ENCODE measurements at places on chromosomes 6 and 20.

DNA sequence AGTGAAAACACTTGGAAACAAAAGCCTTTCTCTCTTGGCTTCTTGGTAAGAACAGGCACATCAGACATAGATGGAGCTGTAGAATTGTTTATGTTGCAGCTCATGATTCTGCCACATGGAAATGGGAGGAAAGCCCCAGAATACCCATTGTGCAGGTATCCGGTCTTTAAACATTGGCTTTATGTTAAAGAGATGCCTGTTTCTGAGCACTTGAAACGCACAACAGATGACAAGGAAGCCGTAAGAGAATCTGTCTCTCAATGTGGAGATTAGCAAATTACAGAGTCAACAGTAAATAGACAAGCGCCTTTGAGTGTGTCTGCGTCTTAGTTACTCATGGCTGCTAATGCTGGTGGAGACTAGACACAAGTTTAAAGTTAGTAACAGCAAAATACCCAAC is 10.5 kb downstream of the TNFAIP3 start:
- DNase-seq = no peak

- DNase-seq = no peak
Observed at GRCh38 chr6:112289038-112289566, 34.7 kb upstream of the LAMA4 start.

DNA sequence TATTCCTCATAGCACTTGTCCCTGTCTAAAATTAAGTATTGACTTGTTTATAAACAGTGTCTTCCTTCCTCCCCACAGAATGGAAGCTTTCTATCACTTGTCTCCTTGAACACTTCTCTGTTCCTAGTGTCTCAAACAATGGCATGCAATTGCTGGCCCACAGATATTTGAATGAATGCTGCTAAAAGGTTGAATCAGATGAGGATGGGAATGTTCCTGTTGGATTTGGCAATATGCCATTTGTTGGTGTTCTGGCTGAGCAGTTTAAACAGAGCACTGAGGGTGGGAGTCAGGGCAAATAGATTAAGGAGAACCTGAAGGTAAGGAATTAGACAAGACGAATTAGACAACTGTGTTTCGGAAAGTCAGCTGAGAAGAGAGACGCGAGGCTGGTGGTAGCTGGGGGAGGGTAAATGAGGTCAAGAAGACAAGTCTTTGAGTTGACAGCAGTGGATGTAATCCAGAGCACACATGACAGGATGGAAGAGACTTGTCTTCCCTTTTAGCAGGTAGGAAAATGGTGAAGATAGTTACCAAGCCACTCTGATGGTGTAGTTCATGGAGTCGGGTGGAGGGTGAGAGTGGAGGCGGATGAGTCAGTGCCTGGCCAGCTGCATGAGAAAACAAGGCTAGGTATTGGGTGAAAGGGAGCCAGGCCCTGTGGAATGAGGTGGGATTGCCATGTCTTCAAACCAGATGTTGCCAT is 58.3 kb upstream of the GNRH2 start:
- DNase-seq = no peak

GRCh38 chr6:158041370-158041769 is 59.7 kb downstream of the SYNJ2 start:
- DNase-seq = no peak

GRCh38 chr20:31870726-31871617 is 538 bp downstream of the TTLL9 start:
- no peak for DNase-seq

DNA sequence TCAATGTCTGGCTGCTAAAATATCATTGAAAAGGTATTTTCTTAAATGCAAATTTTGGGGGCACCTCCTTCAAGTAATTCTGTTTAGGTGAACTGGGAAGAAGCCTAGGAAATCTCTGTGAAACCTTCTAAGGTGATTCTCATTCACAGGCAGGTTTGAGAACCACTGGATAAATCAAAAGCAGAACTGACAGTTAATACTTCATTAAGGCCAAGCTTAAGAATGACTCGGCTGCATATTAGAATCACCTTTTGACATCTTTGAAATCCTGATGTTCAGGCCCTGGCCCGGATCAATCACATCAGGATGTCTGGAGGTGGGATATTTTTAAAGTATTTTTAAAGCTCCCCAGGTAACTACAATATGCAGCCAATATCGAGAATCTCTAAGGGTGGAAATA is 50.6 kb downstream of the FKBP1C start:
- DNase-seq = no peak

DNA sequence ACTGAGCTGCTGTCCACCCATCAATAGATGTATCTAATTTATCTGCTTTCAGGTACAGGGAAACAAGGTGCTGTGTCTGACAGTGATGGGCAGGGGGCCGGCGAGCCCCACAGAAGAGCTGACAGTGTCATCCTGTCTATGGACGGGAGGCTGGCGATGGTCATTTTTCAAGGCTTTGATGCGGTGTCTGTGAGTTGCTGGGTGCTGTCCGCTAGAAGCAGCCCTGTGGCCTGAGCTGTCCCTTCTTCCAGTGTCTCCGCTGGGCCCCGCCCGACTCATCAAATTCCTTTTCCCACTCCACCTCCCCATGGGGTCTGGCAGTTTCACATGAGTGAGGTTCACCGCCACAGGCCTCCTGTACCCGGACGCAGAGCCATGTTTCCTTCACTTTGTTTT is 161.4 kb upstream of the PMEPA1 start:
- no peak for DNase-seq

- no peak for DNase-seq
Observed at GRCh38 chr6:42368181-42368580, 83.5 kb downstream of the TRERF1 start.

DNA sequence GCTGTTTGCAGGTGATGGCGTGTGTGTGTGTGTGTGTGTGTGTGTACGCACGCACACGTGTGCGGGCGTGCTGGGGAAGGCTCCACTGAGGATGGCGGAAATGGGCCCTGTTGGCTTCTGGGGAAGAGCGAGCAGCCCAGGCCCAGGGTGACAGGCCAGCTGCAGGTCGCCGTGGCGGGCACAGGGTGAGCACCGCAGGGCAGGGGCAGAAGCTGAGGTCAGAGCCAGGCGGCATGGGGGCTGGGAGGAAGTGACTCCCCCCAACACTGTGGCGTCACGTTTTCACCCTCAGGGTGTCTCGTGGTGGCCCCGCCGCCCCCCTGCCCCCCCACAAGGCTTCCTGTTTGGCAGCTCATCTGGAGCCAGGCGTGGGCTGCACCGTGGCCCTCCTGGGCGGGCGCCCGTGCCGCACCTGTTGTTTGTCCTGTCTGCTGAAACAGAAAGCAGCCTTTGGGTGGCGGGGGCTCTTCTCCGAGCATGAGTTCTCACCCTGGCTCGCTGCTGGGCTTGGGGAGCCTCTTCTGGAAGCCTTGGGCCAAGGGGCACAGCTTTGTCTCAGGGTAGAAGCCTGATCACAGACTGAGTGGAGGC is 7.1 kb downstream of the RBM38 start:
- peak; percentile 81 for DNase-seq

DNA sequence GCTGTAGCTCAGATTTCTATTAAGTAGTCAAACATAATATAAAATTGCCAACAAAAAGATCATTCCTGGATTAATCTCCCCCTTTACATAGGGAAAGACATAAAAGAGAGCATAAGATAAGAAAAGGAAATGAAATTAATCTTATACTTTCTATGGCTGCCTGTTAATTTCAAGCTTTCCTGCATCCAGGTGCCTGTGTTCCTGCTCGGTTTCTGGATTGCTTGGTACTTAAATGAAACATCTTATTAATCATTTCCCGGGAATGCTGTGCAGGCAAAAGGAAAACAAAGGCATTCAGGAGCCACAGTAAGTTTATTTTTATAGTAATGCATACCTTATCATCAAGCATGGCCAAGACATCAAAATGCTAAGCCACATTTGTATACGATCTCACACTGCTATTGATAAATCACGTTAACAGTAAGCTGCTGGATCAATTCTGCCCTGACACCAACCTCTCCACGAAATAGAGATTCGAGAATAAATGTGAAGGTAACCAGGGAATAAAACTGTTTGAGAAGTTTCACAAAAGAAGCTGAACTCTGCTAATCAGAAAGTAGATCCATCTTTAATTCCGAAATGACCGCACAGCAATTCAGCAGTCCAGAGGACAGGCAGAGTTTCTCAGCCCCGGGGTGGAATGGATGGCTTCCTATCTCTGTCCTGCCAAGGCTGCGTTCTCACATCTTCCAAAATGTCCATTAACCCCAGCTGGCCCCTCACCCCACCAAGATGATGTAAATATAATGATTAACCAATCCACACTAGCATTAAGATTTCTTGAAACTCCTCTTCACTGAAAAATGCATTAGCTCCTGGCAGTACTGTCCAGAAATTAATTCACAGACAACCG is 32.6 kb upstream of the APCDD1L start:
- DNase-seq = no peak

- DNase-seq = no peak
Observed at GRCh38 chr6:6221787-6222535, 98.5 kb downstream of the F13A1 start.

DNA sequence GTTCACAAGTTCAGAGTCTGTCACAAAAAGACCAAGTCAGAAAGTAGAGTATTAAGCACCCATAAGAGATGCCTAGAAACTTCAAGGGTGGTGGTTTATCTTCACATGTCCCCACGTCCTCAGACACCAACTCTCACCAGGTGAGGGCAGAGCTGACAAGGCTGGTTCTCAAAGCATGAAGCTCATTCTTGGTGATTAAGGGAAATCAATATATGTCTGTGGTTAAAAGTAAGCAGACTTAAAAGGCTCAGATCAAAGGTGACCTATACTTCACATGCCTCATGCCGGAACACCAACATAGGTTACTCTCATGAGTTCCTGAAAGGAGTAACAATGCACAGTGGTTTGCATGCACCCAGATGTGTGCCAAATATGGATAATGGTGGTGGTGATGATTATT is 27.0 kb downstream of the IL17A start:
- no peak for DNase-seq

DNA sequence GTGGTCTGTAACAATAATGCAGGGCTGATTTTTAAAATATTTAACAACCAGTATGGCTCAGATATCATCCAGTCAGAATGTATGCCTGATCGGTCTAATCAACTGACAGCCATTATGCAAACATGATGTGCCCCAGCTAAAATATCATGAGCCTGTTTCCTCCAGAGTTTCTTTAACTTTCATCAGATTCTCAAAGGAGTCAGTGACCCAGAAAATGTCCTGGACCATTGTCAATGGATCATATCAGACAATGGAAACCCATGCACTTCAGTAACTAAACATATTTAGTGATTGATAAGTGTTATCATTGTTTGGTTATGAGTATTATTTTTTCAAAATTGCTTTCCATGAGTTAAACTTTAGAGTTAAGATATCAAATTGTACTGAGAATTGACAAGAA is 173.5 kb downstream of the LMBRD1 start:
- no peak for DNase-seq

DNA sequence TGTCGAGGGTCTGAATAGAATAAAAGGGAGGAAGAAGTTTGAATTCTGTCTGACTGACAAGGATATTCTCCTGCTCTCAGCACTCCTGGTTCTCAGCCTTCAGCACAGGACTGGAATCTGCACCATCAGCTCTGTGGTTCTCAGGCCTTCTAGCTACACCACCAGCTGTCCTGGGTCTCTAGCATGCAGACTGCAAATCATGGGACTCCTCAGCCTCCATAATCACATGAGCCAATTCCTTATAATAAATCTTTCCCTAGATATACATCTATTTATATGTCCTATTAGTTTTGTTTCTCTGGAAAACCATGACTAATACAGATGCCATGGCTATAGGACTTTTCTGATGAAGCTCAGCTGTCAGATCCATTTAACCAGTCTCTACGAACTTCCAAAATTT is 132.8 kb upstream of the ECI2 start:
- no peak for DNase-seq

DNA sequence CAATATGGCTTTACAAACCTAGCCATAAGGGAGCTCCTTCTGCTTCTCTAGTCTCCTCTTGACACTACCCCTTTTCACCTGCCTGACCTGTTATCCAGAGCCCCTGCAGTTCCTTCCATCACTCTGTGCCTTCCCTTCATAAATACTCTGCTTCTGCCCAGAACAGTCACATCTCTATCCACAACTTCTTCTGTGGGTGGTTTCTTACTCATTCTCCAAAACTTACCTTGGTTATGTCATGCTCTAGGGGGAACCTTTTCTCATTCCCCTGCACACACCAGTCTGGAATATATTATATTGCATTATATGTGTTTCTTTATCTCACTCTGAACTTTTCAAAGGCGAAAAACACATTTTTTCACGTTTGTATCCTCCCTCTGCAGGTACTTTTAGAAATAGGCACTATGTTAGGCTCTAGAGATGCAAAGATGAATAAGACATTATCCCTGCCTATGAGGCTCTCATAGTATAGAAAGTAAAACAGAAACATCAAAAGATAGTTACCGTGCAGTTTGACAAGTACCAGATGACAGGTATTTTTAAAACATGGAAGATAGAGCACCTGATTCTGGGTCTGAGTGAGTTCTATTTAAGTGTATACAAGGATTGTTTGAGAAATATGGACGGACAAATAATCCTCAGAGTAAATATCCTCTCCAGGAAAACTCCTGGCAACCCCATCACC is 51.5 kb downstream of the AIG1 start:
- DNase-seq = no peak

DNA sequence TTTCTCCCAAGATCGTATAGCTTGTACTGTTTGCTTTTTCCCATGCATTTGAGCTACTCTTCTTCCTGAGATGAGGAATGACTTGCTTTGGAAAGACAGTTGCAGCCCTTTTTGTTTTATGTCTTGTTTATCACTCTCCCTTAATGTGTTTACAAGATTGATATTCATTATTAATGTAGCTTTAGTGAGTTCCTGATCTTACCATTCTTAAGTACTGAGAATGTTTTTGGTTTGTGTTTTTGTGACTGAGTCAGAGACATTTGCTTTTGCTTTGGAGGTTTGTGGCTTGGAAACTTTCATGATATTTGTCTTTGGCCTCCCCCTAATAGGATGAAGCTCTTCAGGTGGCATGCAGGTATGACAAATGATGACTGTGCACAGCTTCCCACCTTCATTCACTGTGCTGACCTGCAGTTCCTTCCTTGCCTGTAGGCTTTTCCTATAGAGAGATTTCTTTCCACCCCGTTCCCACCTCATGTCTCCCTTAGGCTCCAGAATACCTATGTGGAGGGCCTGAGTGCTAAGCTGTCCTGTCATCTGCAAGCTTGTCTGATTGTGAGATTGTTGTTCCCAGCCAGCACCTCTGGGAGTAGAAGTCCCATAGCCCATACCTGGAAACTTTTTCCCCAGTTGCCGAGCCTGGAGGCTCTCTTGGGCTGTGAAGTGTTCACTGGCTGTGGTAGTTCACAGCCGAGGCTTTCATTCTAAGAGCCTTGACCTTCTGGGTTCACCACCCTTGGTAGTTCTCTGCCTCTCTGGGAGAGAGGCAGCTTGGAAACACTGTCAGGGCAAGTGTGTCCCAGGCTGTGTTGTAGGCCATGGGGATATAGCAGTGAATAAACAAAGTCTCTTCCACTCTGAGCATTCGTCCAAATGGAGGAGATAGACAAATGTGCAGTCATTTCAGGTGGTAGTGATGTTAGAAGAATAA is 27.1 kb downstream of the CDS2 start:
- DNase-seq = no peak
